ENCODE measurements at places on chromosomes 3 and 15. TPM values are rescaled to one million over a fixed set of nuclear protein-coding genes. Genes with fewer than 3 reads are reported as not detected.

TMC3 gene
- total RNA-seq, result not detected

P2RY14 gene
- not detected for total RNA-seq

IMPG2 gene
- 0.69 TPM for total RNA-seq

CCDC39 gene
- not detected for total RNA-seq

FYTTD1 gene
- 48.5 TPM for total RNA-seq

LEKR1 gene
- total RNA-seq, result 0.76 TPM

GOLGA6L24 gene
- not detected for total RNA-seq

ANKUB1 gene
- total RNA-seq, result not detected

GTF2A2 gene
- 34.9 TPM for total RNA-seq

KCNAB1 gene
- not detected for total RNA-seq

CCR5 gene
- total RNA-seq, result 0.09 TPM

TWF2 gene
- total RNA-seq, result 93.5 TPM

ZDHHC23 gene
- total RNA-seq, result 35.5 TPM

CPN2 gene
- not detected for total RNA-seq

HRG gene
- not detected for total RNA-seq

TRPC1 gene
- 1.6 TPM for total RNA-seq

ITPKA gene
- 0.11 TPM for total RNA-seq

PRC1 gene
- total RNA-seq, result 26.0 TPM

CFAP91 gene
- total RNA-seq, result not detected

TNFSF10 gene
- total RNA-seq, result 101 TPM

FBXL2 gene
- total RNA-seq, result 10.7 TPM

ALS2CL gene
- total RNA-seq, result 4.0 TPM

NR2E3 gene
- total RNA-seq, result 0.22 TPM

CD200R1L gene
- total RNA-seq, result not detected

CEMIP gene
- 0.17 TPM for total RNA-seq

IQCF2 gene
- total RNA-seq, result not detected

ZBTB47 gene
- total RNA-seq, result 21.8 TPM

AMIGO3 gene
- not detected for total RNA-seq

ZNF639 gene
- 34.7 TPM for total RNA-seq

CCDC71 gene
- total RNA-seq, result 16.4 TPM

ILDR1 gene
- total RNA-seq, result not detected

IQCF5 gene
- total RNA-seq, result not detected

OR4M2 gene
- not detected for total RNA-seq

DAZL gene
- not detected for total RNA-seq

HIGD2B gene
- 0.11 TPM for total RNA-seq

OR5K4 gene
- total RNA-seq, result not detected

KNG1 gene
- total RNA-seq, result not detected

TRH gene
- total RNA-seq, result not detected

SUSD5 gene
- total RNA-seq, result 0.33 TPM

GOLGA6B gene
- total RNA-seq, result not detected

CCR2 gene
- not detected for total RNA-seq

CCR3 gene
- total RNA-seq, result not detected

GHSR gene
- not detected for total RNA-seq

NANOGP8 gene
- not detected for total RNA-seq

ABI3BP gene
- total RNA-seq, result 6.0 TPM

CLRN1 gene
- total RNA-seq, result not detected

TPRG1 gene
- 0.43 TPM for total RNA-seq
